DMS79 treated with DMSO at 0.1 percent for 48 hours (cell line): ENCODE measurements at places on chromosomes 7 and 10.
A peak's percentile ranks its signal among the peaks of the same experiment; 100 is the strongest.

- DNase-seq: no peak
Measured at GRCh38 chr10:86795353-86795752, 38.9 kb downstream of the BMPR1A start.

DNA sequence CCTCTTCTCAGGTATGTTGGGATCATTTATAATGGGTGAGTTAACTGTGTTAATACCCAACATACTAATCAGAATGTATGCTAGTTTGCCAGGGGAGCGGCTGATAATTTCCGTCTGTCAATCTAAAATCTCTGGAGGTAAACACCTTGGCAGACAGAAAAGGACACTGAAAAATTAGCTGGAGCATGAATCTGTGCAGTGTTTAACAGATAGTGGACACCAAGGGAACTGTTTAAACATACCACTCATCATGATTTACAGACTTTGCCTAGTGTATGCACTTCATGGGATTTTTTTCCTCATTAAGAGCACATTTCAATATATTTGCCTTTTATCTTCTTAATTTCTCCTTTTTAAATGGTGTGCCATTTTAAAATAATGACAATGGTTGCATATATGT is 68.2 kb downstream of the SLC13A1 start:
- DNase-seq: no peak

- DNase-seq: no peak
Measured at GRCh38 chr7:24870766-24871165, 109.2 kb downstream of the OSBPL3 start.

DNA sequence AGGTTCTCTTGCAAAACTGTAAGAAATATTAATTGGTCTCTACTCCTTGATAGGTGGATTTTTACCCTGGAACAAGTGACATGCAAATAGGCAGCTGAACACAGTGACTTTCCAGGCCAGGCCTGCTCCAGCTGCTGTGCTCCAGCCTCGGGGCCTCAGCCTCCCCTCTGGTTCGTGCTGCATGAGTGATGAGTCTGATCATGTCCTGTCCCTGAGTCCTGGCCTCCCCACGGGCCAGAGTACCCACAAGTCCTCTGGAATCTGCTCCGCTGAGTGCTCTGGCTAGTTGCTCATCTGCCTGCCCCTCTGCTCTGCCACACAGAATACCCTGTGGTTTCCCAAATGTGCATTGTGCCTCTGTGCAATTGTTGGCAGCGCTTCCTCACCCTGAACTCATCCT is 80.1 kb upstream of the PDZD8 start:
- no peak for DNase-seq

DNA sequence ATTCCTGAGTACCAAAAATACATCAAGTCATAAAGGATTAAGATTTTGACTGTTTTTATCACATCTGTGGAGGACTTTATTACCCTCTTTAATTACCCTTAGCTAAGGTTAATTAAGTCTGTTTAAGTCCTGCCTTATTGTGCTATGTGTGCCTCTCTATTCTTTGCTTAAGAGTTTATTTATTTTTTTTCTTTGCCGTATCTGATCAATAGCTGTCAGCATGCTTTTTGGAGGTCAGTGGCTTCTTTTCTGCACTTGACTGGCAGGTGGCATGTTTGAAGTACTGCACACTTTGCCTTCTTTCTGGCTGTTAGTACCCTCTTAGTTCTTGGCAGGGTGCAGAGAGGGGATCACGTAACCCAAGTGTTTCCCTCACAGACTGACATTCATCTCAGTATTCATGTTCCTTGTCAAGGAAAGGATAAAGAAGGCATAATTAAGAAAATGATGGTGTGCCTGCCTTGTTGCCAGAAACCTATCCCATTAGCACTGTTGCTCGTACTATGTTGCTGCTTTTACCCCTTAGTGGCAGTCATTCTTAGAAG is 225.8 kb downstream of the EXOC4 start:
- peak; percentile 100 for DNase-seq

- DNase-seq: peak; percentile 20
Measured at GRCh38 chr7:33459340-33459751, 330.0 kb downstream of the BBS9 start.

DNA sequence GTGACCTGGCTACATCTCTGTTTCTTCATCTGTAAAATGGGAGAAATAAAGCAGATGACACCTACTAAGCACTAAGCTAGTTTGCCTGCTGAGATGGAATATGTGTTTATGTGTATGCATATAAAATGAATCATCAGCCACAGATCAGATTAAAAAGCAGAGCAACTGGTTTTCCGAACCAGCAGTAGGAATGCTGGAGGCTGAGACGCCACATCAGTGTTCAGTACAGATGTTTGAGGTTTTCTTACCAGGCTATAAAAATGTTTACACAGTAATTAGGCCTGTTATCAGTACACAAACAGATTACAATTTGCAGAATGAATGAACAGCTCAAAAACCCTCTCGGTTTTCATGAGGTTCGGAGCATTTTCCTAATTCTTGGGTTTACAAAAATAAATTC is 85.8 kb downstream of the CALN1 start:
- no peak for DNase-seq

DNA sequence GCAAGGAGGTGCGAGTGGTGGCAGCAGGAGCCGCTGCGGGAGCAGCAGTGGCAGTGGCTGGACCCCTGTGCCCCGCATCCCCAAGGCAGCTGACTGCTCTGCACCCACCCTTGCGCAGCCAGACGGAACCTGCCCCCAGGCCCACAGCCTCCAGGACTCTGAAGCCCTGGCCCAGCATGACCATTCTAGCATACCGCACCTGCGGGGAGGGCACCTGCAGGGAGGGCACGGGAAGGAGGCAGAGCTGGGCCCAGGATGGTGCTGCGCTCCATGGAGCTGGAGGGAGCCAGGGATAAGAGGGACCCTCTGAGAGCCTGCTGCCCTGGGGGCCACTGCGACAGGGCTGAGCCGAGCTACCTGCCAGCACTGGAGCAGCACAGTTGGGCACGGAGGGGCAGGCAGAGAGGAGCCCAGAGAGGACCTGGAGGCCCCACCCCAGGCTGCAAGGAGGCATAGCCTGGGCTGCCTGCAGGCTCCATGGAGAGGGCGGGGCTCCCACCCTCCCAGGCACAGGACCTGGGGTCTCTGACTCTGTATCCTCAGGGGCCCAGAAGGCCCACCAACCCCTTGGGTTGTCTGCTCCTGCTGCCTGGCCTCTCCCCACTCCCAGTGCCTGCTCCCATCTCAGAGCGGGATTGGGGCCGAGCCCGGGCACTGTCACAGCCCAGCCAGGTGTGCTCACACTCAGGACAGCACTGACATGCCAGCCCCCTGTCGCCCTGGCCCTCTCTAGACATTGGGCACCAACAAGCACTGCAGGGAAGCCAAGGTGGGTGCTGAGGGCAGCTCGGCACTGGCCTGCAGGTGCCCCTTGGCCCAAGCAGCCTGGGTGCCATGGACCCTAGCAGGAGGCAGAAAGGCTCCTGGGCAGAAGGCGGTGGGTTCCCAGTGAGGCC is 87.6 kb downstream of the HTR7 start:
- no peak for DNase-seq

GRCh38 chr10:18122753-18123152 is 17.5 kb upstream of the CACNB2 start:
- no peak for DNase-seq

- no peak for DNase-seq
Measured at GRCh38 chr7:25835197-25835596, 316.8 kb upstream of the NFE2L3 start.
